ENCODE measurements at places on chromosomes 6 and 20.
A peak's percentile ranks its signal among the peaks of the same experiment; 100 is the strongest.

GRCh38 chr20:24118034-24118433 is 129.5 kb upstream of the GGTLC1 start:
- DNase-seq, result no peak

GRCh38 chr6:30102414-30102969 is 10.4 kb downstream of the TRIM31 start:
- DNase-seq, result no peak

DNA sequence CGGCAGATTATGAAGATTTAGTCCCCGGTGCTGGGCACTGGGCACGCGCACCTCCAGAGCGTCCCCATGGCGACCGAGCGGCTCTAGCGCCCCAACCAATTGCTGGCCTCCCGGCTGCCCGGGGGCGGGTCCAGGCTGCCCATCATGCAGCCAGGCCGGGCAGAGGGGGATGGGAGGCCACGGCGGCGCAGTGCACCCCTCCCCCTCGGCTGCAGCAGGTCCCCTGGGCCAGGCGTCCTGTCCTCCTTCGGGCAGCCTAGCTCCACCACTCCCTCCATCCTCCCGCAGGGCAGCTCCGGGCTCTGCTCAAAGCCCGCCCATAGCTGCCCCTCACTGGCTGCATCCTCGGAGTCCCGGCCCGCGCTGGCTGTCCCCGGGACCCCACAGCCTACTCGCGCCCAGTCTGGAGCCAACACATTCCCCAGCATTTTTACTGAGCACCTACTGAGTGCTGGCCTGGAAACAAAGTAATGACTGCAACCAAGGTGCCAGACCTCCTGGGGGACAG is 99.4 kb downstream of the ASXL1 start:
- DNase-seq, result no peak

GRCh38 chr6:75611702-75612375 is 10.2 kb downstream of the SENP6 start:
- DNase-seq, result peak; percentile 27

- DNase-seq, result no peak
Measured at GRCh38 chr6:13528232-13528631, 40.8 kb upstream of the GFOD1 start.

- DNase-seq, result no peak
Measured at GRCh38 chr6:94414041-94414440, 994.7 kb upstream of the EPHA7 start.

GRCh38 chr20:38751360-38751976 is 3.2 kb downstream of the ACTR5 start:
- peak; percentile 63 for DNase-seq

GRCh38 chr6:150116200-150116800 is 26.5 kb upstream of the PPP1R14C start:
- no peak for DNase-seq

- DNase-seq, result no peak
Measured at GRCh38 chr6:145009711-145010110, 724.6 kb downstream of the UTRN start.

DNA sequence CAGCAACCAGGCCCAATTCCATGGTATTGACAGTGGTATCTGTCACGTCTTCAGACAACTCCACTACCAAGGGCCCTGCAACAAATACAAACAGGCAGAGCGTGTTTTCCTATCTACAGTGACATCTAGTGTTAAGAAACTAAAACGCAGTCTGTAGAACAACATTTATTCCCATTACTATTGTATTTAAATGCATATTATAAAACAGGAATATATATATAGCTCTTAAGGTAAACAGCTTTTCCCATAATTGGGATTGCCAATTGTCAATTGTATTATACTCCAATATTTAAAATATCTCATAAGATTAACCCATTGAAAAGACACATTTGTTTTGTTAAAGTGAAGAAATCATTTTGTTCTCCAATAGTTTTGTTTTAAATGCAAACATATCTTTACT is 97.2 kb downstream of the KIF16B start:
- peak; percentile 34 for DNase-seq

GRCh38 chr20:9043364-9043763 is 25.5 kb upstream of the PLCB4 start:
- DNase-seq, result no peak

GRCh38 chr6:26345832-26346231 is 19.2 kb upstream of the BTN3A2 start:
- no peak for DNase-seq

GRCh38 chr6:7000825-7001777 is 106.7 kb upstream of the RREB1 start:
- DNase-seq, result no peak

- DNase-seq, result no peak
Measured at GRCh38 chr20:38460040-38460623, 12.5 kb upstream of the RALGAPB start.

- no peak for DNase-seq
Measured at GRCh38 chr6:6826095-6826901, 237.8 kb downstream of the LY86 start.

DNA sequence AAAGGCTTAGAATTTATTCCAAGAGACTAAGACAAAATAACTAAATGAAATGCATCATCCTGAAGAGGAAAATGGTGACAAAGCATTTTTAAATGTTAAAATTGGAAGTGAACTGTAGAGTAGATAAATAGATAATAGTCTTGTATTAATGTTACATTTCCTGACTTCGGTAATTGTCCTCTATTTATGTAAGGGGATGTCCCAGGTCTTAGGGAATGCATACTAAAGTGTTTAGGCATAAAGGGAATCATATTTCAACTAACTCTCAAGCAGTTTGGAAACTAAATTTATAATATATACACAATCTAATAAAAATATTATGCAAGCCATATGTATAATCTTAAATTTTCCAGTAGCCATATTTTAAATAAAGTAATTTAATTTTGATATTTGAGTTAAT is 159.3 kb downstream of the WDR27 start:
- DNase-seq, result no peak

- DNase-seq, result peak; percentile 10
Measured at GRCh38 chr6:16286151-16286522, 47.8 kb downstream of the GMPR start.

- no peak for DNase-seq
Measured at GRCh38 chr20:56200456-56200855, 48.1 kb upstream of the MC3R start.

DNA sequence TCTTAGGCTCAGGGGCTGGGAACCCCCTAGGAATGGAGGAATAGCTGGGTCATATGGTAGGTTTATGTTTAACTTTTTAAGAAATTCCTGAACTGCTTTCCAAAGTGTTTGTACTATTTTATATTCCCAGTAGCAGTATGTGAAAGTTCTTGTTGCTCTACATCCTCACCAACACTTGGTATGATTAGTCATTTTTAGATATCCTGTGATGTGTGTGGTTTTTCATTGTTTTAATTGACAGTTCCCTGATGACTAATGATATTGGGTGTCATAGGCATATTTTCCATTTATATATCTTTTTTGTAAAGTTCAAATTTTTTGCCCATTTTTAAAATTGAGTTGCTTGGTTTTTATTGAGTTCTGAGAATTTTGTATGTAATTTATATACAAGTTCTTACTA is 72.3 kb downstream of the SLC16A10 start:
- DNase-seq, result no peak

DNA sequence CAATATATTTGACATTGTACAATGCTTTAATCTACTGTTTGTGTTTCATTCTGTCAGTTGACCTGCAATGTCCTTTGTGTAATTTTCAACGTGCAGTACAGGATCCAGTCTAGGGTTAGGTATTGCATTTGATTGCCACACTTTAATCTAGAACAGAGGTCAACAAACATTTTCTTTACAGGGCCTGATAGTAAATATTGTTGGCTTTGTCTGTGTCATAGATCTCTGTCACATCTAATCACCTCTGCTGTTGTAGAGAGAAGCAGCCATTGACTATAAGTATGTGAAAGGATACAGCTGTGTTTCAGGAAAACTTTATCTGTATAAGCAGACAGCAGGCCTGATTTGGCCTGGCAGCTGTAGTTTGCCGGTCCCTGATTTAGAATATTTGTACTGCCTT is 39.3 kb downstream of the ATRN start:
- no peak for DNase-seq

DNA sequence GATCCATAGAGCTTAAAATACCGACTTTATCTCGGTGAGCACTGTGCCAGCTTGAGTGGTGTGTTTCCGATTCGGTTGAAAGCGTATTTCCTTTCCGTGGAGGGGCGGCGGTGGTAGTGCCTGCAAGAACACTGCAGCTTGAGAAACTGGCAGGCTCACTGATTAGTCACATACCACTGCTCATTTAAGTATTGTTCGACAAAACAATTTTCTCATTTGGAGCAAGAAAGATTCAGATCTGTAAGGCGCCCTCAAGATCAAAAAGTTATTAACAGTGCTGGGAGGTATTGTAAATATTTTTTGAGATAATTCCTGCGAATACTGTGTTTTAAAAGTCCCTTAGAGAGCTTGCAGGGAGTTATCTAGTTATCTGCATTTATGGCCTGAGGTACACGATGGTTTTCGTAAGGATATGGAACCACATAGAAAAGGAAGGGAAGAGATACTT is 1.3 kb downstream of the MAPK14 start:
- DNase-seq, result peak; percentile 70

DNA sequence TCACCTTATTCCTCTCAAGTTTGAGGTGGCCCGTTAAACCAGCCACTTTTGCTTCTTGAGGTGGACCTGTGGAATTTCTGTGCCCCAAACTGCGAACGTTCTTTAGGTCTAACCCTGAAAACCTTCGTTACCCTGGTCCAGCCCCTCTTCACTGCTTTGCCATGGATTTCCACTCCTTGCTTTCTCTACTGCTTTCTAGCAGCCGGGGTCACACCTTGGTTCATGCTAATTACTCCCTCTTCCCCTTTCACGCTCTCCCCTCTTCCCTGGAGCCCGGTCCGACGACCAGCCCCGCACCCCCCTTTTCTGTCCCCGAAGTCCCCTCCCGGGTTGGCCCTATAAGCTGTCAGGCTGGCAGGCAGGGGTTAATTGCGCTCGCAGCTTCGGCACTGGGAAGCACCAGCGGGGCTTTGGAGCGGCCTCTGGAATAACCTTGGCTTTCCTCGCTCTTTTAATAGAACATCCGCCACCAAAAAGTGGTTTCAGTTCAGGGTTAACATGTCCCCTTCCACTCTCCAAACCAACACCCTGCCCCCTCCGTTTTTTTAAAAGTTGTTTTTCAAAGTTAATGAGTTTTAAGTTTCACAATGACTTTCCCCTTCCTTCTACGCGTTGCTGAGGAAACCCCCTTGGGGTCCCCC is 1.4 kb upstream of the HIVEP1 start:
- DNase-seq, result no peak

DNA sequence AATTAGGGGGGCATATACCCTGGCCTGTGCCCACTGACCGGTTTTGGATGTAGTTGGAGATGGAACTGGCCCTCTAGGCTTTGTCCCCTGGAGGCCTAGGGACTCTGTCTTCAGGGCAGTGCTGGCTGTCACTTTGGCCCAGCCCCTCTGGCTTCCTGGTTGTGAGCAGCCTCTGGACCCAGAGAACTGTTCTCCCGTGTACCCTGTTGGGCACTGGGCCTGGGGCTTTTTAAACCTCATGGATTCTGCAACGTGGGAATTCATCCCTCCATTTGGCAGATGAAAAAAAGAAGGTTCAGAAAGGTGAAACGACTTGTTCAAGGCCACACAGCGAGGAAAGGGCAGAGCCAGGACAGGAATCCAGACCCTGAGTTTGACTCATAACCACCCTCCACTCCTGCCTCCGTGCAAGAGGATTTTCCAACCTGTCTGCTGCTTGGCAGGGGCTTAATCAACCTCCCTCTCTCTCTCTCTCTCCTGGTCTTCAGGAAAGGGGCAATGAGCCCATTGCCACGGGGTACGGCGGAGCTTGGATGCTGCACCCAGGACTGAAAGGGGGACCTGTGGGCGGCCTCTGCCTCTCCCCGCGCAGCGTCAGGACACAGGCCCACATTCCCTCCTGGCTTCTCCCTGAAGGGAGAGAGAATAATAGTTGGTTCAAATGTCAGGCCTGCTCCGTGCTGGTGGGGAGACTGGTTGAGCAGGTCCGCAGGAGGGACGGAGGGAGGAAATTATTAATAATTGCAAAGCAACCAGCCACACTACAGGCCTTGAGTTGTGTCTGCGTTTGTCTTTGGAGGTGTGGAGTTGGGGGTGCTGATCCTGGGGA is 56.0 kb downstream of the CEBPB start:
- DNase-seq, result no peak

- no peak for DNase-seq
Measured at GRCh38 chr6:85703406-85703805, 60.7 kb upstream of the SYNCRIP start.

GRCh38 chr20:41011551-41012067 is 17.0 kb upstream of the TOP1 start:
- DNase-seq, result no peak

DNA sequence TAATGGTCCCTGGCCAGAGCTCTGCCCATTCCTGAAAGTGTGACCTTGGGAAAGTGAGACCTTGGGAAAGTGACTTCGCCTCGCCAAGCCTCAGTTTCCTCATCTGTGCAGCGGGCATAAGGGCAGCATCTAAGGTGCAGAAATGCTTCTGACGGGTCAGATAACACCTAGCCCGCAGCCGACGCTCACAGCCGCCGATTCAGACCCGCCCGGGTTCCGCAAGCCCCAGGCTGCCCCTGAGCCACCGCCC is 486 bp downstream of the FKBP1A start:
- DNase-seq, result no peak

GRCh38 chr6:140321891-140322290 is 947.4 kb upstream of the CITED2 start:
- DNase-seq, result no peak

GRCh38 chr6:9515633-9516606 is 899.0 kb downstream of the TFAP2A start:
- DNase-seq, result no peak
